ENCODE measurements at places on chromosomes 13 and 19. TPM values are rescaled to one million over a fixed set of nuclear protein-coding genes. Genes with fewer than 3 reads are reported as not detected.

SCGB2B2 gene
- total RNA-seq: 0.22 TPM

RFPL4A gene
- total RNA-seq: not detected

CBY2 gene
- not detected for total RNA-seq

GTF2F1 gene
- 66.2 TPM for total RNA-seq

LAMP1 gene
- total RNA-seq: 97.2 TPM

ARHGAP33 gene
- 9.2 TPM for total RNA-seq

DACH1 gene
- total RNA-seq: not detected

KRTDAP gene
- total RNA-seq: not detected

REEP6 gene
- 1.8 TPM for total RNA-seq

SBK2 gene
- not detected for total RNA-seq

ZNF66 gene
- total RNA-seq: 7.4 TPM

PTGIR gene
- 18.4 TPM for total RNA-seq

LYPD3 gene
- 1.2 TPM for total RNA-seq

CEACAM3 gene
- not detected for total RNA-seq

ADGRE3 gene
- total RNA-seq: not detected

ADM5 gene
- total RNA-seq: 6.9 TPM

OR4F17 gene
- total RNA-seq: not detected

TFPT gene
- 33.1 TPM for total RNA-seq

HRC gene
- total RNA-seq: not detected

OR1M1 gene
- not detected for total RNA-seq

CAPN12 gene
- 5.3 TPM for total RNA-seq

RASIP1 gene
- total RNA-seq: 0.22 TPM

FEM1A gene
- 25.5 TPM for total RNA-seq

CYP2F1 gene
- not detected for total RNA-seq

CLEC17A gene
- 0.72 TPM for total RNA-seq

ZNF723 gene
- total RNA-seq: not detected

SMARCA4 gene
- 116 TPM for total RNA-seq

GRIN3B gene
- not detected for total RNA-seq

CYP2A6 gene
- total RNA-seq: not detected
